NCI-H187 (cell line): ENCODE measurements at places on chromosomes 16 and 17.

GRCh38 chr17:5898406-5898805, 171.8 kb upstream of the WSCD1 start:
- no peak for DNase-seq

- no peak for DNase-seq
Measured at GRCh38 chr16:76226011-76226410, 51.2 kb upstream of the CNTNAP4 start.

GRCh38 chr16:74607962-74608356, 1.0 kb upstream of the GLG1 start:
- no peak for DNase-seq

GRCh38 chr16:27703545-27703944, 153.6 kb downstream of the KATNIP start:
- no peak for DNase-seq

DNA sequence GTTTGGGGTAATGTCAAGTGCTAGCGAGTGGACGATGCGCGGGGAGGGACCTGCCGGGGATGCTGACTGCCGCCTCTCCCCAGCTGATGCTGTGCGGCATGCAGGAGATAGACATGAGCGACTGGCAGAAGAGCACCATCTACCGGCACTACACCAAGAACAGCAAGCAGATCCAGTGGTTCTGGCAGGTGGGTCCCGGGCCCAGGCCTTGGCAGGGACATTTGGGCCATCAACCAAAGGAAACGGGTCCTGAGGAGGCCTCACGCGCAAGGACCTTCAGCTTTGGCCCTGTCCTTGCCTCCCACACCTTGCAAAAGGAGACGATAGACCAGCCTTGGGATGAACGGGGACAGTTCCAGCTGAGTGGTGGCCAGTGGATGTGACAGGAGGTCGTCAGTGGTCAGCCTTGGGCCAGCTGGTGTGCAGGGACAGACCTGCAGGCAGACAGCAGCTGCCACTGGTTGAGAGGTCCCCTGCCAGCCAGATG, 13.6 kb upstream of the CLEC18A start:
- DNase-seq = no peak

GRCh38 chr16:30700491-30700890, 1.5 kb downstream of the SRCAP start:
- DNase-seq = no peak

DNA sequence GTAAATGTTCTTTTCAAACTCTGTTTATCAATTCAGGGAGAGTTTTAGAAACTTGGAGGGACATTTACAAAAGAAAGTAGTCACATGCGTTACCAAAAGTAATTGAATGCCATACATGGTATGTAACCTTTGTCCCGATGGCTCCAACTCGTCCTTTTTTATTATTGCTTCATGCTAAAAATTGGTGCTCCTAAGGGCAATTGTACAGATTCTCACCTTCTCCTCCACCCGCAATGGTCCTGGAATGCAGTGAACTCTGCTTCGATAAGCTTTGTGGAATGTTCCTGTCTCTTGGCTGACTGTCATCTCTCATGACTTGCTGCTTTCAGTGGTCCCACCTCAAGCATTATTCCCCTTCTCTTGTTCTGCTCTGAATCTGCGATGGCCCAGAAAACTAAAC, 20.9 kb downstream of the GNAO1 start:
- DNase-seq = no peak

DNA sequence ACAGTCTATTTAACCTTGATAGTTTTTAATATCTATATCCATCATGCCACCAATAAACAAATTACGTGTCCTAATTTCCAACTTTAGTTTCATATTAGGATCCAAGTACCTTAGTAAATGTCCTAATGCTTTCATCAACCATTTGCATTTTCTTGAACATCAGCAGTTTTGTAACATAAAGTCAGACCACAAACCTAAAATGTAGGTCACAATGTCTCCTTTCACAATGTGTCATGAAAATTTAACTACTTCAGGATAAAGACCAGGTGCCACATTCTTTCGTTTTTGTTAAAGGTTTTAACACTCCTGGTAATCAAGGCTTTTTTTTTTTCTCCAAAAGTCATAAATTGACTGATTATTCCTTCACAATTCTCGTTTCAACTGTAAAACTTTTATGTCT, 310.7 kb upstream of the PMFBP1 start:
- no peak for DNase-seq

DNA sequence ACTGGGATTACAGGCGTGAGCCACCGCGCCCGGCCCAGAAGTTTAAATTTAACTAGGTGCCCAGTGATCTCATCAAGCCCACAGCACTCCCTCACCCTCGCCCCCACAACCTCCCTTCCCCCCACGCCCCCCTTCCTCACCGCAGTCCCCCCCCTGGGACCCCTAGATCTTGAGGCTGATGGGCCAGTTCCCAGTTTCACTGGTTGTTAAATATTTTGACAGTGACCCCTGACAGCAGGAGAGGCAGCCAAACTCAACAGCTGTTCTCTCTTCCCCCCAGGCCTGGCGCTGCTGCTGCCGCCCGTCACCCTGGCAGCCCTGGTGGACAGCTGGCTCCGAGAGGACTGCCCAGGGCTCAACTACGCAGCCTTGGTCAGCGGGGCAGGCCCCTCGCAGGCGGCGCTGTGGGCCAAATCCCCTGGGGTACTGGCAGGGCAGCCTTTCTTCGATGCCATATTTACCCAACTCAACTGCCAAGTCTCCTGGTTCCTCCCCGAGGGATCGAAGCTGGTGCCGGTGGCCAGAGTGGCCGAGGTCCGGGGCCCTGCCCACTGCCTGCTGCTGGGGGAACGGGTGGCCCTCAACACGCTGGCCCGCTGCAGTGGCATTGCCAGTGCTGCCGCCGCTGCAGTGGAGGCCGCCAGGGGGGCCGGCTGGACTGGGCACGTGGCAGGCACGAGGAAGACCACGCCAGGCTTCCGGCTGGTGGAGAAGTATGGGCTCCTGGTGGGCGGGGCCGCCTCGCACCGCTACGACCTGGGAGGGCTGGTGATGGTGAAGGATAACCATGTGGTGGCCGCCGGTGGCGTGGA, 15.6 kb downstream of the QPRT start:
- DNase-seq = no peak

- DNase-seq = peak; percentile 12
Measured at GRCh38 chr17:73255671-73256181, 6.0 kb downstream of the CPSF4L start.

DNA sequence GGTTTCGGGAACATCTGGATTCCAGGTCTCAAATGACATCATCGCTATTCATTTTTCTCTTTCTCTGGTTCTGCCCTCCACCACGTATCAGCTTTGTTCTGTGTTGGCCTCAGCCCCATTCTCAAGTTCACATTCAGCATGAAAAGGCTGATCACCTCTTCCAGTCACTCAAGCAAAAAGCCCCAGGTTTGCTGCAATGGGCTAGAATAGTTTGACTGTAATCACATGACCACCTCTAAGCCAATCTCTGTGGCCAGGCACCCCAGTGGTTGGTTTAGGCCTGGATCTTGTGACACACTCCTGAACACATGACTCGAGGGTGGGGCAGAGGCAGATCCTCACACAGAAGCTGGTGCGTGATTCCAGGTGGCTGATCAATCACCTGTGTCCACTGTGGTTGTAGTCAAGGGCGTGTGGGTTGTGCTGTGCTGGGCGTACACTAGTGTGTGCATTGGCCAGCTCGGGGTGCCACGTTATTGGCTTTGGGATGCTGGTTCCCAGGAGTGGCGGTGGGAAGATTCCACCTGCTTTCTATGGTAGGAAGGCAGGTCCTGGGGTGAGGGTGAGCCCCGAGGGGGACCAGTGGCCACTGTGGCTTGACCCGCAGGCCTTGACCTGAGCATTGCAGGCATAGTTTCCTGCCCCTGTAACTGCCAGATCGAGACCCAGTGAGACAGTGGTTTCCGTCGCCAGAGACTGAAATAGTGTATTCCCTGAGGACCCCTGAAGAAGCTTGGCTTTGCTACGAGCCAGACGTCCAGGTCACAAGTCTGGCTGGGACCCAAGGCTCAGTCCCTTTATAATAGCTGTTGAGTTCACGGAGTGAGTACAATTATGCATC, 12.0 kb downstream of the EEF2K start:
- no peak for DNase-seq

- no peak for DNase-seq
Measured at GRCh38 chr16:46673320-46674013, 15.5 kb downstream of the VPS35 start.

GRCh38 chr17:79009397-79010303, at the start of gene CANT1:
Gene CANT1 (minus strand): TSS chr17:79009764. CDS start chr17:78997622, 12,142 bp downstream.
- peak; percentile 25 for DNase-seq

DNA sequence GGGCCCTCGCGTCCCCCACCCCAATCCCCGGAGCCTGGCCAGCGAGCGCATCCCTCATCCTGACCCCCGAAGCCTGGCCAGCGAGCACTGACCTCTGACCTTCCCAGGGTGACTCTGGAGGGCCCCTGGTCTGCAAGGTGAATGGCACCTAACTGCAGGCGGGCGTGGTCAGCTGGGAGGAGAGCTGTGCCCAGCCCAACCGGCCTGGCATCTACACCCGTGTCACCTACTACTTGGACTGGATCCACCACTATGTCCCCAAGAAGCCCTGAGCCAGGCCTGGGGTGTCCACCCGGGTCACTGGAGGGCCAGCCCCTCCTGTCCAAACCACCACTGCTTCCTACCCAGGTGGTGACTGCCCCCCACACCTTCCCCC, 2.3 kb downstream of the TPSD1 start:
- DNase-seq = no peak

GRCh38 chr17:32461498-32461852, 17.2 kb downstream of the PSMD11 start:
- DNase-seq = no peak

DNA sequence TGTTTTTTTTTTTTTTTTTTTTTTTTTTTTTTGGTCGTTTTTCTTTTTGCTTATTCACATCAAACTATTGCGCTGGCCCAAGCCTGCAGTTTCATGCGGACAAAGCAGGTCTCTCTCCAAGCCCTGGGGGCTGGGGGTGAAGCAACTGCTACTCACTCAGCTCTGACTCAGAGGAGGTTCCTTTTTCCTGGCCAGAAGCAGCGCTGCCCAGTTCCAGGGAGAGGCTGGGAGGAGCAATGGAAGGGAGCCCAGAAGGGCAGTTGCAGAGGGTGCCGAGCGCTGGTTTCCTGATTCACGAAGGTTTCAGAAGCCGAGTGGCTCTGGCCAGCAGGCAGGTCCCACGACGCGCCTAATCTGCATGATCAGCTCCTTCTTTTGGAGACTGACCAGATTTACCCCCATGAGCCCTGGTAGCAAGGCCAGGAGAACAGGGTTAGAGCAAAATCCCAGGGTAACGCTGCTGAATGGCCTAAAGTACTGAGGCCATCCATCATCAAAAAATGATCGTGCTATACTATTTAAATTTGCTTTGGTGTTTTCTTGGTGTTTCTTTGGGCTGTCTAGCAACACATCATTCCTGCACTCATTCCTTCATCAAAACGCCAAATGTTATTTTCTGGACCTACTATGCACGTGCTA, 144.7 kb upstream of the SOX9 start:
- no peak for DNase-seq

DNA sequence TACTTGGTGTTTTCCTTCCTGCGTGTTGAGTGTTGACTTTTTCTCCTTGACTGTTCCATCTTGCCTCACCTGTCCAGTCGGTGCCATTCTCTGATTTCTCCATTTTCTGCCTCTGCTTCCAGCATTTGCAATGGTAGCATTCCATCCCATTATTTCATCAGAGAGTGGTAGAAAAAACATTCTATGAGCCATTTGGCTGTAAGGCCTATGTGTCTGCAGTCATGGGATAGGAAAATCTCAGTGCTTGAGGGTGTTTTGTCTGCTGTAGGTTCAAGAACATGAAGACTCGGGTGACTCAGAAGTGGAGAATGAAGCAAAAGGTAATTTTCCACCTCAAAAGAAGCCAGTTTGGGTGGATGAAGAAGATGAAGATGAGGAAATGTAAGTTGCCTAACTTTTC, 2.7 kb downstream of the UTP18 start:
- DNase-seq = no peak

GRCh38 chr16:52229471-52229870, 317.5 kb downstream of the TOX3 start:
- DNase-seq = no peak

DNA sequence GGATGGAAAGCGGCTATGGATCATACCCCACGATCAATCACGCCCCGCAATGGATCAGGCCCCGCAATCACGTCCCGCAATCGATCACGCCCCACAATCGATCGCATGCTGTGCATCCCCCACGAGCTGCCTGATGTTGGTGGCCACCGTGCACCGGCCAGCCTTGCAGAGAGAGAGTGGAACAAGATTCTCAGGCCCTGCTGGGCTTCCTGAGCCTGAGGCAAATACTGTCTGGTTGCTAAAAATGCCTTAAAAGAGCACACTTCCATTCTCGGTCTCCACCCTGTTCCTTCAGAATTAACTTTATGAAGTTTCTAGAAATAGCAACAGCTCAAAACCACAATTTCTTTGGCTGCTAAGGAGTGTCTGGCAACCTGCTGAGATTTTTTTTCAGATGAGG, 81.5 kb downstream of the VPS53 start:
- no peak for DNase-seq

DNA sequence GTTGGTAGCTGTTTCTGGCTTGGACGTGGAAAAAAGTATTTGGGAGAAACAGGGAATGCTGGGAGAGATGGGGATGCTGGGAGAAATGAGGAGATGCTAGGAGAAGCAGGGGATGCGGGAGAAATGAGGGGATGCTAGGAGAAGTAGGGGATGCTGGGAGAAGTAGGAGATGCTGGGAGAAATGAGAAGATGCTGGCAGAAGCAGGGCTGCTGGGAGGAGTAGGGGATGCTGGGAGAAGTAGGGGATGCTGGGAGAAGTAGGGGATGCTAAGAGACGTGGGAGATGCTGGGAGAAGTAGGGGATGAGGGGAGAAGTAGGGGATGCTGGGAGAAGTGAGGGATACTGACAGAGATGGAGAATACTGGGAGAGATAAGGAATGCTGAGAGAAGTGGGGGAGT, 45.6 kb upstream of the IL34 start:
- no peak for DNase-seq

- DNase-seq = no peak
Measured at GRCh38 chr16:70757183-70757582, 43.8 kb downstream of the VAC14 start.

DNA sequence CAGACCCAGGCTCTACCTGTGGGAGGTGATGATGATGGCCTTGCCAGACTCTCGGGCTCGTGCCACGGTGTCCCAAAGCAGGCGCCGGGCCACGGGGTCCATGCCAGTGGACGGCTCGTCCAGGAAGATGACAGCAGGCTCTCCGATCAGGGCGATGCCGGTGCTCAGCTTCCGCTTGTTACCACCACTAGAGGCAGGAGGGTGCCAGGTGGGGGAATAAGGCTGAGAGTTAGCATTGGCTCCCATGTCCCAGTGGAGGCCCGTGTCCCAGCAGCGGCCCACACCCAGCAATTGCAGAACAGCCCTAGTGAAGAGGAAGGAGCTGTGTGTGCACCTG, 10.3 kb upstream of the RNPS1 start:
- DNase-seq = no peak

DNA sequence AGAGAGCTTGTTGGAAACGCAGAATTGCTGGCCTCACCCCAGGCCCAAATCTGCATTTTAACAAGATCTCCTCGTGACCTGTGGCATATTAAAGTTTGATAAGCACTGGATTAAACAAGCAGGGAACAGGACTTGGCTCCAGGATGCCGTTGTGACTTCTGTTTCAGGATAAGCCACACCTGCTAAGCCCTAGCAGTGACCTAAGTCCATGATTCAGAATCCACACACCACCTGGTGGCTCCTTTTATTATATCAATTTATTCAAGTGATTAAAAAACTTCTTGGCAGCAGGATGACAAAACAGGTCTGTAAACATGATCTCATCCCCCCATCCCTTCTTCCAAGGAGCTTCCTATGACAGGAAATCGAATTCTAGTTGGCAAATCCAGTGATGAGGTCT, 9.1 kb downstream of the NAGPA start:
- DNase-seq = no peak
